ENCODE measurements at places on chromosomes 3 and 15. TPM values are rescaled to one million over a fixed set of nuclear protein-coding genes. Genes with fewer than 3 reads are reported as not detected.

The FOXB1 gene
- total RNA-seq = not detected

The GOLGA8H gene
- 0.69 TPM for total RNA-seq

The GP5 gene
- 0.22 TPM for total RNA-seq

The CFAP20DC gene
- total RNA-seq = 0.95 TPM

The VEPH1 gene
- total RNA-seq = 0.86 TPM

Data from dermis lymphatic vessel endothelial cell (primary cell).